Stimulated activated CD4-positive, alpha-beta T cell treated with anti-CD3 and anti-CD28 coated beads, Interleukin-12 subunit alpha, Interleukin-12 subunit beta, amount 100 ng/mL, for 48 hours (primary cell): ENCODE measurements at places on chromosomes 1 and 21.
A peak's percentile ranks its signal among the peaks of the same experiment; 100 is the strongest.

- DNase-seq = no peak
Observed at GRCh38 chr1:61089741-61090140, 7.4 kb downstream of the NFIA start.

DNA sequence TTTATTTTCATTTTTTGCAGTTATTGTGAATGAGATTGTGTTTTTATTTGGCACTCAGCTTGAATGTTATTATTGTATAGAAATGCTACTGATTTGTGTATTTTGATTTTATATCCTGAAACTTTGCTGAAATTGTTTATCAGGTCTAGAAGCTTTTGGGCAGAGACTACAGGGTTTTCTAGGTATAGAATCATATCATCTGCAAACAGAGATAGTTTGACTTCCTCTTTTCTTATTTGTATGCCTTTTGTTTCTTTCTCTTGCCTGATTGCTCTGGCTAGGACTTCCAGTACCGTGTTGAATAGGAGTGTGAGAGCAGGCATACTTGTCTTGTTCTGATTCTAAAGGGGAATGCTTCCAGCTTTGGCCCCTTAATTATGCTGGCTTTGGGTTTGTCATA is 27.3 kb downstream of the ZNF691 start:
- no peak for DNase-seq

DNA sequence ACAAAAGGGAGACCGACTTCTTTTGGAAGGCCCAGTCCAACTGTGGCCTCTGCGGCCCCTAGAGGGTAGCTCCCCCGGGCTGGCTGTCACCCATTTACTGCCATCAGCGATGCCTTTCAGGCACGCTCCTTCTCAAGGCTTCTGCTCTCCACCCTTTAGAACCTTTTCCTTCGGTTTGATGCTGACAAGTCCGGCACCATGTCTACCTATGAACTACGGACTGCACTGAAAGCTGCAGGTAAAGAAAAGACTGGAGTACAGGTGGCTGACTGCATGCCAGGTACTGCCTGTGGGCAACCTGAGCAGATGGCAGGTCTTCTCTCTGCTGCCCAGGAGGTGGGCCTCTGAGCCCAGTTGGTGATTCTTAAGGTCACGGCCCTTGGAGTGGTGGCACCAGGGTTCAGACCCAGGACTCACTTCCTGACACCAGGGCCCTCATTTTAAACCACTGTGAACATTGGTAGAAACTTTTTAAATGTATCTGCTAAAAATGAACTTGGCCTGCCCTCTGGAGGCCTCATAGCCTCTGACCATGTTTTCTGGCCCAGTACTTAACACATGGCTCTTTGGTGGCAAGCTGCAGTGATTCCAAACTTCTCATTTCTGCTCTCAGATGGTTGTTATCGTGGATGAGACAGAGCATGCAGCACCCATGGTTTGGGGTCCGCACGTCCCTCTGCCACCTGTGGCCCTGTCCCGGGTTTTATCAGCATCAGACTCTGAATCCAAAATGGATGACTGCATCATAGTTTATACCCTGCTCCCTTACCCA is 45.7 kb downstream of the CAPN9 start:
- DNase-seq = no peak

GRCh38 chr1:23081376-23081775 is 62.1 kb downstream of the KDM1A start:
- DNase-seq = no peak

- no peak for DNase-seq
Observed at GRCh38 chr1:905811-906599, 17.7 kb upstream of the SAMD11 start.

DNA sequence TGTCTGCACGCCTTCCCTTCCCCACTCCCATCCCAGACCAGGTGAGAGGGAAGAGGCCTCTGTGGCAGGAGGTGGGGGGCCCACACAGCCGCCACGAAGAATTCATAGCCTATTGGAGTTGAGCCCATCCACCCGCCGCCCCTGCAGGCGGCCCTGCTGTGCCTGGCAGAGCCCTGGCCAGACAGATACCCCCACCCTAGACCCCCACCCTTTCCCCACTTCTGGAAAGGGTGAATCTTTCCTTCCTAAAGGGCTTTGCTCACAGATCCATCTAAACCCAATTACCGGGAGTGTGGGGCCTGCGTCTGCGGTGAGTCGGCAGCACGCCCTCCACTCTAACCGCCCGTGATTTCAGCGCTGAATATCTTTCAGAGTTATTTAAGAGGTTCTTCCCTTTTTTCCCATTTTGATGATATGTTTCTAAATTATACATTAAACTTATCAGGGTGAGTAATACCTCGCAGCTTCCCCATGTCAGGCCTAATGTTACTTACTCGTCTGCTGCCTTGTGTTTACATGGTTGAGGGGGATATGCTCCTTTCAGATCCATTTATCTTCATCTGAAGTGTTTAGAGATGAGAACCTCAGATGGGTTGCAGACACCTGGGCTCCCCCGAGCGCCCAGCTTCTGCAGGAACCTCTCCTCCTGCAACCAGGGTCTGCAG is 183.9 kb upstream of the VAMP3 start:
- no peak for DNase-seq

GRCh38 chr1:204356997-204357396 is 2.7 kb downstream of the PLEKHA6 start:
- DNase-seq = no peak

GRCh38 chr1:35808450-35809113 is 766 bp downstream of the AGO4 start:
- DNase-seq = no peak

DNA sequence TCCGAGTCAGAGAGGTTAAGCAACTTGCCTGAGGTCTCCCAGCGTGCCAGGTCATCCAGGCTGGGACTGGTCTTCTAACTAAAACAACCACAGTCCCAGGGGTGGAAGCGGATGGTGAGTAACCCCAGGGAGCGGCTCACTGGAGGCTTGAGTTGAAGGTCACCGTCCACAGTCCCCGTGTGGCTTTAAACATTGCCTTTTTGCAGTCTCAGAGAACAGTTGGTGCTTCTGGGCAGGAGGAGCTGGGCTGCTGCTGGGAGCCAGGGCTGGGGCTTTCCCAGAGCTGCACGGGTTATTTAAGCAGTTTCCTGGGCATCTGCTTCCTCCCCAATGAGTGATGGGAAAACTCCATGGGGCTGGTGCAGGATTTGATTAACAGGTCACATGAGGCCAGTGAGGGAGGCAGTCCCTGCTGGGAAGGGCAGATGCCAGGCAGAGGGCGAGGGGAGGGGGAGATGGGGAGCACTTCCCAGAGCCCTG is 12.3 kb downstream of the ARHGEF10L start:
- no peak for DNase-seq

- no peak for DNase-seq
Observed at GRCh38 chr1:156711011-156711817, 5.8 kb upstream of the CRABP2 start.

DNA sequence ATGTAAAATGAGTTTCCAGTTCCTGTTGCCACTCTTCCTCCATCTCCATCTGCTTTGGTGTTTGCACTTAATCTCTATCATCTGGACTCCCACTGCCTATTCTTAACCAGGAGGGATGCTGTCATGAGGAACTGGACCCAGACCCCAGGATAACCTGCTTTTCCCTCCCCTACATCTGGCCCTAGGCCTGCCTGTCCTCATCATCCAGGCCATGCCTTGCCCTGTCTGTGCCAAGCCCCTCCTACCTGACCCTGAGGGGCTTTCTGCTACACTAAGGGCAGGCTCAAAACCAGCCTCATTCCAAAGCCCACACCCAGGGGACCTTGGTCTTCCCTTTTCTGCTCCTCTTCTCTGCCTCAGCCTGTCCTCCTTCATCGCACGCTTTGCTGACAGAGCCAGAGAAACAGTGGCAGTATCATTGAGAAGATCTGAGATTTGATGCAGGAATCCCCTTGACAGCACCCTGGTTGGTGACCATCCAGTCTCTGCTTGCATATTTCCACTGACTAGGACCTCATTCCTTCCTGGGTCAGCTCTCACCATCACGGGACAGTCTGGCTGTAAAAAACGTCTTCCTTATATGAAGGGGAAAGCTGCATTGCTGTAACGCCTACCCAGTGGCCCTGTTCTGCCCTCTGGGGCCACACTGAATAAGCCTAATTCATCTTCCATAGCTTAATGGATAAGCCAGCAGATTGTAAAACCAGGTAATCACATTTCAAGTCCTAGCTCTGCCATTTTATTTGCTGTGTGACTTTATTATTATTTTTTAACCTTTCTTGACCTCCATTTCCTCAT is 38.8 kb downstream of the PLXNA2 start:
- no peak for DNase-seq

DNA sequence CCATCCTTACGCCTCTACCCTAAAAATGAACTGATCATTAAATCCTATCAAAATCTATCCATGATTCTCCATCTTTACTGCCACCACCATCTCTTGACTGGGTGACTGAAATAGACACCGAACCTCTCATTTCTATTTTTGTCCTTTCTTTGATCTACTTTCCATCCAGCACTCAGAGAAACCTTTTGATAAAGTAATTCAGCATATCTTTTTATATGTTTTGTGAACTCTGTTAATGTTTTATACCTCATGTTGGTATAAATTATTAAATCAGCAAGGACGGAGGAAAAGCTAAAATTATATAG is 13.0 kb downstream of the PCNX2 start:
- no peak for DNase-seq

DNA sequence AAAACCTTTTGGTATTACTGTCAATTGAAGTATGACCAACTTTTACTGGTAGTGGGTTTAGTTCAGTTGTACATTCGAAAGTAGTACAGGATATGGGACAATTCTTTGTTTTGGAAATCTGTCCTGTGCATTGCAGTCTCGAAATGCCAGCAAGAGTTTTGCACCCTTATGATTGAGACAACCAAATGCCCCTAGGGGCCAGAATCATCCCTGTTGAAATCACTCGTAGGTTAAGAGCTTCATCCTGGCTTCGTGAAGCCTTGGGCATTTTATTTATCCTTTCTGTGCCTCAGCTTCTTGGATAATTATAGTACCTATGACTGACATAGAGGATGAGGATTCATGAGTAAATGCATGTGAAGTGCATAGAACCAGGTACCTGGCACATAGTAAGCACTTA is 2.4 kb upstream of the GOLT1A start:
- DNase-seq = no peak

- no peak for DNase-seq
Observed at GRCh38 chr1:197733324-197733723, 42.0 kb downstream of the DENND1B start.

DNA sequence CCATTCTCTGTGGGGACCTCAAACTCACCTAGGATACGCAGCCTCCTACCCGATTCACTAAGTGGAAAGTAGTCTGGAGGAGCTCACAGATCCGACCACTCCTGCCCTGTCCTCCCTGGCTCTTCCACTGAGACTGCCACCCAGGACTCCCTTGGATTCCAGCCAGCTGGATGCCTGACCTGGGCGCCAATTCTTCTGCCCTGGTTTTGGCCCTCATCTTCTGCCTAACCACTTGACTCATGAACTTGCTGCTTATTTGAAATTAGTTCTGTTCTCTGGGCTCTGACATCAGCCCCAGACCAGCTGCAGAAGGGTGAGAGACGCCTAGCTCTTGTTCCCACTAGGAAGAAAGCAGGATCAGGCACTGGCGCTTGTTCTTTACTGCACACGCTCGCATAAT is 48.9 kb downstream of the SLC35D1 start:
- DNase-seq = no peak

GRCh38 chr1:31957701-31958674 is 19.8 kb upstream of the PTP4A2 start:
- peak; percentile 60 for DNase-seq

- no peak for DNase-seq
Observed at GRCh38 chr1:2451741-2452140, 24.3 kb upstream of the PLCH2 start.

- DNase-seq = no peak
Observed at GRCh38 chr21:46388896-46389295, 64.9 kb downstream of the PCNT start.

DNA sequence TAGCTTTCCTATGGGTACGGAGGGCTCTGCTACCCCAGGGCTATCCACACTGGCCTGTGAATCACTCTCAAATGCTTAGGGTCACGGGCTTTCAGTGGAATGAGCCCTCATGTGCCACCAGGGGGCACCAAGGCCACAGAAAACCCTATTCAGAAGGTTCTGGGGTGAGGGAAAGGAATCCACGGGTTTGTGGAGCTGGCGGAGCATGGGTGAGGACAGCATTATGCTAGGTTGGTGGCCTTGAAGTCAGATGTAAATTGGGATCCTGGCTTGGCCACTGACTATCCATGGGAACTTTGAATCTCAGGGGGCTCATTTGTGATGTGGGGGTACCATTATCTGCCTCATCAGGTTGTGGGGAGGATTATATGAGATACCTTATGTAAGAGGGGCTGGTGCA is 5.1 kb upstream of the LAMTOR5 start:
- DNase-seq = peak; percentile 54

- no peak for DNase-seq
Observed at GRCh38 chr1:154155251-154155650, 378 bp upstream of the NUP210L start.

DNA sequence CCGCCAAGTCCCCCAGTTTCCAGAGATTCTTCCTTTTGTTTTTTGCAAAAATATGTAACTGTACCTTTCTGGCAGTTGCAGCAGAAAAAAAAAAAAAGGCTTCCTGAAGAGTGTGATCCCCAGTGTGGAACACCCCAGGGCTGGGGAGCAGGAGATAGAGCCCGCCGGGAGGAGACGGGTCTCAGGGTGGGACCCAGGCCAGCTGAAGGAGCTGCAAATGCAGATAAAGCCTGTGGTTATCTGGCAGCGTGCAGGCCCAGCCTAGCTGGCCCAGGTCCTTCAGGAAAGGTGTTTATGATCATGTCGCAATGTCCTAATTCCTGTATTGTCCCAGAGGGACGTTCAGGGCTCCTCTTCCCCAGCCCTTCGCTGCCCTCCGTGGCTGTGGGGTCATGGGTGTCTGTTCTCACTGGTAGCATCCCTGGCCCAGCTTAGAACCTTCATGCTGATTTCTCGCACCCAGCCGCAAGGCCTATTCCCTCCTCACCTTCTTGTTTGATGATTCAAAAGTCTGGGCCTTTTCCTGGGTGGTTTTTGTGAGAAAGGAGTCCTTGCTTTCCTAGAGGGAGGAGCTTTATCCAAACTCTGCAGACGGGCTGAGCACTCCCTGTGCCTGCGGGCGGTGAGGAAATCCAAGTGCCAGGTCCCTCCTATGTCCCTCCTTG is 26.2 kb downstream of the RNF187 start:
- DNase-seq = no peak

DNA sequence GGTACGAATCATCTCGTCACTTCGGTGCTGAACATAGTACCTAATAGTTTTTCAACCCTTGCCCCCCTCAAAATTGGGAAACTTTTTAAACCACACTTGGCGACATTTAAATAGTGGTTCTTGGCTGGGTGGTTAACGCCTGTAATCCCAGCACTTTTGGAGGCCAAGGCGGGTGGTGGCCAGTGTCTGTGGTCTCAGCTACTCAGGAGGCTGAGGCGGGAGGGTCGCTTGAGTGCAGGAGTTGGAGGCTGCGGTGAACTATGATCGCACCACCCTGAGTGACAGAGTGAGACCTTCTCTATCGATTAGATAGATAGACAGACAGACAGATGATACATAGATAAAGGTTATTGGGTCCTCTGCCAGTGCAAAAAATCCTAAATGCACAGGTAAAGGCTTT is 55.5 kb upstream of the RASAL2 start:
- DNase-seq = no peak
